Cortex of kidney (tissue), 1 donor: ENCODE measurements at places on chromosomes 1 and 21.

- DNase-seq: no peak
Measured at GRCh38 chr1:211375146-211375818, 48.6 kb downstream of the TRAF5 start.

GRCh38 chr21:21385404-21385803 lies 387.2 kb downstream of the NCAM2 start:
- no peak for DNase-seq

- DNase-seq: no peak
Measured at GRCh38 chr1:116151739-116152576, 40.8 kb downstream of the MAB21L3 start.

DNA sequence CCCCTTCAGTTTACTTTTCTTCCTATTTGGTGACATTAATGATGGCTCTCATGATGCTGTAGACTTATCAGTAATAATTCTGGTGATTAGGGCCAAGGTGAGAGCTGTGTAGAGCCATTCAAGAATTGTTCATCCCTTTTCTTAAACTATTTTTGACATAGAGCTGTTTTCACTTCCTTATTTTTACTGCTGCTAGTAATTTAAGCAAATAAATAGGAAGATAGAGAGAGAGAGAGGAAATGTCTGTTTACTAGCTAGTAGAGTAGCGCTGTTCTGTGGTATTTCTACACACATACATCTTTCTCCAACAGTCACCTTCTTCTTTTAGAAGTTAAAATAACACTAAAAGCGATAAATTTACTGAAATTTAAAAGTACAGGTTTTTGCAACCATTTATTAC lies 678.0 kb upstream of the ZP4 start:
- no peak for DNase-seq

GRCh38 chr1:230099465-230099864 lies 32.4 kb downstream of the GALNT2 start:
- DNase-seq: no peak

GRCh38 chr1:67652800-67653199 lies 32.2 kb upstream of the GADD45A start:
- DNase-seq: no peak

DNA sequence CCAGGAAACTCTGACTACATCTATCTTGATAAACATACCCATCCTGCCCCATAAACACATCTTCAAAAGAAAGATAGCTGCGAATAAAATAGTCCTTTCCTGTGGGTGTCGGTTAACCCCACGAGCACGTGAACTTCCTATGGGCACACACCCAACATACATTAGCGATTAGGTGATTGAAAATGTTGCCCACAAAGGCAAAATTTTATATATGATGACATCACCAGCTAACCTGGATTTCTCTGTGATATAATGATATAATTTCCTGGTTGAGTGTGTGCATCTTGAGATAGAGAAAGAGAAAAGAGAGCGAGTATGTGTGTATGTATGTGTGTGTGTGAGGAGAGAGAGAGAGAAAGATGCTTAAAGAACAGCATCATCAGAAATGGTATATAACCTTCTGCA lies 296.1 kb downstream of the PTPRC start:
- DNase-seq: no peak

DNA sequence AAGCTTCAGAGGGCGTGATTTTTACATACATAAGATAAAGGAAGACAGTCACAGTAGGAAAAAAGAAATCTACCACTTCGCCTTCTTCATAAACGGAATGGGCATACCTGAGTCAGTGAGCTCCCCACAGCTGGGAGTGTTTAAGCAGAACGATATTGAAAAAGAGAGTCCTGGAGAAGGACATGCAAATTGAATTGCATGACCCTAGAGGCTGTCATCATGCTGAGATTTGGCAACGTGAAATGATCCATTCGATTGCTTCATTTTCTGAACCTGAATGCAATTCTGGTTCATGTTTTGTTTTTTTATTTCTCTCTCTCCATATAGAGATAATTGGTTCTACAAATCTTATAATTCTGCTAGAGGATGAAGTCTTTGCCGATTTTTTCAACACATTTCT lies 3.7 kb downstream of the RGSL1 start:
- no peak for DNase-seq

- DNase-seq: no peak
Measured at GRCh38 chr21:41695513-41695912, 71.3 kb downstream of the RIPK4 start.

DNA sequence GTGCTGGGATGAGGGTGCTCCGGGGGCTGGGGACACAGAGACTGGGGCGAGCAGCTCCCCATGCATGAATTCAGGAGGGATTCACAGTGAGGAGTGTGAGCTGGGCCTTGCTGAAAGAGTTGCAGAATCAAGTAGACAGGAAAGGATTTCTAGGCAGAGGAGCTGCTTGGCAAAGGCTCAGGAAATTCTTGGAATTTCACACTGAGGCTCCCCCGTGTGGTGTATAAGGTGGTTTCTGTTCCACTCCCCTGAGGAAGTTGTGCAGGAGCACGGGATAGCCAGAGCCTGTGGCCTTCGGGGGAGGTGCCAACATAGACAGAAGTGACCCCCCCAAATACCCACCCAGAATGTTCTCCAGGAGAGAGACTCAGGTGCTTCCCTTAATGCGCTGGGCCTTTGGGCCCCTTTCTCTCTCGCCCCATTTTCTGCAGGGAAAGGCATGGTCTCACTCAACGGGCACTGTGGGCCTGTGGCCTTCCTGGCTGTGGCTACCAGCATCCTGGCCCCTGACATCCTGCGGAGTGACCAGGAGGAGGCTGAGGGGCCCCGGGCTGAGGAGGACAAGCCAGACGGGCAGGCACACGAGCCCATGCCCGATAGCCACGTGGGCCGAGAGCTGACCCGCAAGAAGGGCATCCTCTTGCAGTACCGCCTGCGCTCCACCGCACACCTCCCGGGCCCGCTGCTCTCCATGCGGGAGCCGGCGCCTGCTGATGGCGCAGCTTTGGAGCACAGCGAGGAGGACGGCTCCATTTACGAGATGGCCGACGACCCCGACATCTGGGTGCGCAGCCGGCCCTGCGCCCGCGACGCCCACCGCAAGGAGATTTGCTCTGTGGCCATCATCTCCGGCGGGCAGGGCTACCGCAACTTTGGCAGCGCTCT lies 58.5 kb upstream of the ACTL8 start:
- no peak for DNase-seq

GRCh38 chr1:101451888-101452287 lies 215.1 kb downstream of the S1PR1 start:
- no peak for DNase-seq

DNA sequence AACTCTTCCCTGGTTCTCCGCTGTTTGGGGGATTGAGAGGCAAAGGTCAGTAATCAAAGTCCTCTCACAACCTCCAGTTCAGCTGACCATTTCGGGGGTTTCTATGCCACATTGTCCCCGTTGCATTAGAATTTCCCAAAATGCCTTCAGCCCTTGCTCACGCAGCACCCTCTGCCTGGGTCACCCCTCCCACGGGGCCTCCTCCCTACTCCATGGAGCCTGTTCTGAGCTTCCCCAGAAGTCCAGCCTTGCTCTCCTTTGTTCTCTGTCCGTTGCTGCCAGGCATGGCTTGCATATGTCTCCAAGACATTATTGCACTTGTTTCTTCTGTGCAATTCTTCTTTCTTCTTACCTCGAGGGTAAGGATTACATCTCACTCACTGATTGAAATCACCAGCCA lies 16.5 kb downstream of the DMRTB1 start:
- DNase-seq: no peak

GRCh38 chr1:65440322-65440900 lies 19.9 kb downstream of the LEPR start:
- DNase-seq: no peak
